ENCODE measurements at places on chromosomes 11 and 22. TPM values are rescaled to one million over a fixed set of nuclear protein-coding genes. Genes with fewer than 3 reads are reported as not detected.

SH3BP1 gene
- 1.2 TPM for total RNA-seq

CYTH4 gene
- 1.3 TPM for total RNA-seq

TYR gene
- not detected for total RNA-seq

DSCAML1 gene
- 1.4 TPM for total RNA-seq

EMSY gene
- 0.52 TPM for total RNA-seq

KCNJ11 gene
- total RNA-seq: 4.7 TPM

HEPN1 gene
- total RNA-seq: not detected

FLRT1 gene
- total RNA-seq: 0.37 TPM

OR2AG2 gene
- total RNA-seq: not detected

RIMBP3C gene
- 3.6 TPM for total RNA-seq

SLC35F2 gene
- total RNA-seq: 29.3 TPM

VSIG2 gene
- not detected for total RNA-seq

SOX10 gene
- not detected for total RNA-seq

CYP2D6 gene
- total RNA-seq: not detected

PNPLA3 gene
- 1.8 TPM for total RNA-seq

FADS2 gene
- total RNA-seq: 8.6 TPM

CHRM4 gene
- total RNA-seq: not detected

CCDC81 gene
- total RNA-seq: 0.51 TPM

BRSK2 gene
- total RNA-seq: 2.4 TPM

RIBC2 gene
- total RNA-seq: 5.3 TPM

OR5B2 gene
- total RNA-seq: not detected

NLRP6 gene
- not detected for total RNA-seq

LRRC74B gene
- total RNA-seq: not detected

FREY1 gene
- total RNA-seq: 1.3 TPM

B4GALNT4 gene
- 61.5 TPM for total RNA-seq

CHRM1 gene
- total RNA-seq: not detected

SYT9 gene
- not detected for total RNA-seq

ELMOD1 gene
- total RNA-seq: 0.17 TPM

RFPL1 gene
- not detected for total RNA-seq

OR52H1 gene
- total RNA-seq: not detected

TSPAN4 gene
- 250 TPM for total RNA-seq

RTN4RL2 gene
- total RNA-seq: not detected

SCN2B gene
- not detected for total RNA-seq

LARGE1 gene
- total RNA-seq: 9.7 TPM

CLCF1 gene
- total RNA-seq: 13.4 TPM

NCF4 gene
- total RNA-seq: not detected

FOLH1 gene
- not detected for total RNA-seq

GAB2 gene
- 1.9 TPM for total RNA-seq

TBX10 gene
- total RNA-seq: not detected

TSPAN18 gene
- total RNA-seq: not detected

TANGO2 gene
- 55.2 TPM for total RNA-seq

BIK gene
- total RNA-seq: 27.0 TPM

TMPRSS5 gene
- total RNA-seq: 0.32 TPM

GDPD4 gene
- not detected for total RNA-seq

KLHL35 gene
- total RNA-seq: not detected

CSF2RB gene
- not detected for total RNA-seq

MEI1 gene
- total RNA-seq: 2.6 TPM

LDHAL6A gene
- not detected for total RNA-seq

SMTN gene
- total RNA-seq: 82.9 TPM

RGL4 gene
- total RNA-seq: not detected

CRYAB gene
- 2.4 TPM for total RNA-seq

USP2 gene
- total RNA-seq: 3.7 TPM

MS4A8 gene
- not detected for total RNA-seq
